ENCODE measurements at places on chromosomes 12 and 14.

- DNase-seq: no peak
Measured at GRCh38 chr12:111748867-111749266, 17.9 kb upstream of the ALDH2 start.

DNA sequence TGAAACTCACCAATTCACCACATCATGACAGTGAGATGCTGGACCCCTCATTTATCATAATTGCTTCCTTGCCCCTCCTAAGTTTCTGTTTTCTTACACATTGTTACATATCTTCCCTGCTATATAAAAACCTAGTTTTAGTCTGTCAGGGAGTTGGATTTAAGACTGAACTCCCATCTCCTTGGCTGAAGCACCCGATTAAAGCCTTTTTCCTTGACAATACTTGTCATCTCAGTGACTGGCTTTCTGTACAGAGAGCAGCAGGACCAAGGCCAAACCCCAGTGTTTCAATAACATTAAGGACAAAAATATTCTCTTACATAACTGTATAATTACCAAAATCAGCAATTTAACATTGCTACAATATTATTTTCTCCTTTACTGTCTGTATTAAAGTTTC, 928.4 kb downstream of the TMTC2 start:
- no peak for DNase-seq

GRCh38 chr14:104677512-104678332, 11.7 kb upstream of the INF2 start:
- DNase-seq: peak; percentile 71

DNA sequence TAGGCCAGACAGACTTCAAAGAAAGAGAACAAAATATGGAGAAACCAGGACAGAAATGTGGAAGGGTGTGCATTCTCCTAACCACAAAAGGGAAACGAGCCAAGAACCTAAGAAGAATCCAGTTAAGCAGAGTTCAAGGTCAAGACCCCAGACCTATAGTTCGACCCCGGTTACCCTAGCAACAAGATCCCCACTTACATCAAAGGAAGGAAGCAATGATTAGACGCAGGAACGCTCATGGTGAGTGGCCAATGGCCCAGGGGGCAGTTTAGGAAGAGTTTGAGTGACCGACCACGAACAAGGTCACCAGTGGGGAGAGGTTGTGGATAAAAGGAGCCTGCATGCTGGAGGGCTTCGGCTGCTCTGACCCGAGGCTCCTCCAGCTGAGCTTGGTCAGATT, 36.2 kb downstream of the OAS2 start:
- no peak for DNase-seq

GRCh38 chr14:74571441-74571841, 40.6 kb downstream of the LTBP2 start:
- DNase-seq: no peak

DNA sequence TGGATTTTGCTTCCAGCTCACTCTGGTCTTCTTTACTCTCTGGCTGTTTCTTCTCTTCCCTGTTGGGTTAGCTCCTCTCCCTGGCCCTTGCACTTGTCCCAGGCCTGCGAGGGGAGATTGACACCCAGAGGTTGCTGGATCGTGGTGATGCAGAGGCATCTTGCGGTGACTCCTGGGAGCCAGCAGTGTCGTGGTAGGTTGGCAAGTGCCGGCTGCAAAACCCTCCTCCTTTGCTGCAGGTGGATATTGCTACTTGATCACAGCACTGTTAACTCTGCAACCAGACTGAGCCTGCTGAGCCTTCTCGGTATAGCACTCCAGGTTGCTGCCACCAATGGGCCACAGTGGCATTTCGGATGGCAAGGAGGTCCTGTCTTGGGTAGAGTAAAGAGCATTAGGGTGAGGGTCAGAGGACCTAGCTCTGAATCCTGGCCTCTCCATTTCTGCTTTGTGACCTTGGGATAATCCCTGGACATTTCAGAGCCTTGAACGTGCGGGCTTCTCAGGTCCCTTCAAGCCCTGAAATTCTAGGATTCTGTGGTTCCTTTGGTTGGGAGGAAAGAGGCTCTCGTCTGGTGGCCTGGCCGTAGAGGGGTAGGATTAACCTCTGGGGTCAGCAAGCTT, 87.4 kb downstream of the TSPAN9 start:
- DNase-seq: no peak

GRCh38 chr12:17793854-17794253, 296.1 kb downstream of the RERGL start:
- DNase-seq: no peak

- no peak for DNase-seq
Measured at GRCh38 chr12:7628381-7628961, 37.2 kb downstream of the APOBEC1 start.

DNA sequence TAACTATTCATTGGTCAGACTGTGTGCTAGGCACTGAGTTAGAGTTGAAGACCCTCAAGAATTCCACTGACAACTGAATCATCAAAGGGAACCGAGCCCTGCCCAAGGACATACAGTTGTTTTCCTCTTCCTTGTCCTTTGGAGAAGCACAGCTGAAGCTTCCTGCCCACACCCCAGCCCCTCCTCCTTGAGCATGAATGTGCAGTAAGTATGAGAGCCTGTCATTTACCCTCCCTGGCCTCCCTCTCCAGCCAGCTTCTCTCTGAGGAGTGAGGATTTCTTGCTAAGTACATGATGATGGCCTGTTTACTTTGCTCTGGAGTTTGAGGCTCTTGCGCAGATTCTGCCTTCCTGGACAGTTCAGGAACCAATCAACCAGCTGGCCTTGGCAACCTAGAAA, 235.2 kb downstream of the CACNA1C start:
- DNase-seq: no peak

- no peak for DNase-seq
Measured at GRCh38 chr14:46250113-46250703, 401.4 kb downstream of the RPL10L start.

GRCh38 chr14:92753250-92753649, 4.8 kb upstream of the LGMN start:
- DNase-seq: no peak

- no peak for DNase-seq
Measured at GRCh38 chr12:131620946-131621681, 89.8 kb upstream of the SFSWAP start.

DNA sequence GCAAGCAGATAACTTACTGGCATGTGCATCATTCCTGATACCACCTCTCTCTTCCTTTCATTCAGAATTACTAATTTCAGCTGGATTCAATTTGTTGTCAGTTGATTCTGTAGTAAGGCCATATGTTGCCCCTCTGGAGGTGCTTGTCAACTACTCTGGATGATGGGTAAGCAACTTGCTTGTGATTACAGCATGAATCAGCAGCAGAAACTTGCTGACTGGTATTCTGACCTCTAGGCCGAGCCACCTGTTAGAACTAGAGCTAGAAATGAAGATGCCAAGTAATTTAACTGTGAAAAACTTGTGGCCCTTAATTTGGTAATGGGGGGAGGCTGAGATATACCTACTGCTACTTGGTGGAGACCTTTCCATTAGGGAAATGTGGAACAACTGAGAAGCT, 5.1 kb downstream of the RNF10 start:
- peak; percentile 12 for DNase-seq

- DNase-seq: no peak
Measured at GRCh38 chr12:25107920-25108319, 87.0 kb downstream of the DNAI7 start.

- no peak for DNase-seq
Measured at GRCh38 chr14:106651016-106651415, 1124.6 kb downstream of the TMEM121 start.

DNA sequence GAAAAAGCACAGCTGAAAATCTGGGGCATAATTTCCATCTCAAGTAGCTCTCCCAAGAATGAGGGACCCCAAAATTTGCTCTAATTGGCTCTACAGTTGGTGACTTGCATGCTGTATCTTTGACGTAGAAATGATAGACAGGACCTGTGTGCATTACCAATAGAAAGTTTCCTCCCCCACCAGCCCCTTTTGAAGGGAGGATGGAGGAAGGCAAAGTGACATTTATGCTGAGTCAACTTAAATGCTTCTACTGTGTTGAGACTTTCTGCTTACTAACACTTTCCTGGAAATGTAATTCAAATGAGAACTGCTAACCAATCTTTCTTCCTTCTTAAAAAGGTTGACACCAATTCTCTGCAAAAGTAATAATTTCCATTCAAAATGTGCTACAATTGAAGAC, 31.9 kb downstream of the TSPAN8 start:
- no peak for DNase-seq

- DNase-seq: peak; percentile 72
Measured at GRCh38 chr12:54207539-54208294, 18.9 kb upstream of the SMUG1 start.

GRCh38 chr14:68471029-68471963, 321.6 kb downstream of the ZFP36L1 start:
- no peak for DNase-seq

DNA sequence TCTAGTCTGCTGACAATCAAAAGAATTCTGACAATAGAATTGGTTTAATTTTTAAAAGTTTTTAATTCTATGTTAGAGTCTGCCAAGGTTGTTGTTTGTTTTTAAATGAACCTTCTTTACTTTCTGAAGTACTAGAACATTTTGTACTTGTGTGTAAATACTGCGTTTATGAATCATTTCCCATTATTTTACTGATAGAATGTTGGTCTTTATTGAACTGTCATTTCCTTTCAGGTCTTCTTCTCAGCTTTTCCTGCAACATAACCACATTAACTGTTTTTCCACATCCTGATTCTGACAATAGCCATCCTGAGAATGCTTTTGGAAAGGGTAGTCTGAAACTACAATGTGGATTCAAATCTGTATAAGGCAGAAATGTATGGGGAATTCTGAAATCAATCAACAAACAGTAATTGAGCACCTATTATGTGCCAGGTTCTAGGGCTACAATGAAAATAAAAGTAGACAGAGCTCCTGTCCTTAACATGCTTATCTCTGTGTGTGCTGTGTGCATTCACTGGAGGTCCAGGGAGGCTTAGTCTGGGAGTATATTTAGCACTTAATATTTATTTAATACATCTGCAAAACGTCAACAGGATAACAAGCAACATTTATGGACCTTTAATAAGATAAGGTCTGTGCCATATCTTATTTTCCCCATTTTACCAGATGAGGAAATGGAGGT, 73.1 kb upstream of the SLC38A2 start:
- no peak for DNase-seq

DNA sequence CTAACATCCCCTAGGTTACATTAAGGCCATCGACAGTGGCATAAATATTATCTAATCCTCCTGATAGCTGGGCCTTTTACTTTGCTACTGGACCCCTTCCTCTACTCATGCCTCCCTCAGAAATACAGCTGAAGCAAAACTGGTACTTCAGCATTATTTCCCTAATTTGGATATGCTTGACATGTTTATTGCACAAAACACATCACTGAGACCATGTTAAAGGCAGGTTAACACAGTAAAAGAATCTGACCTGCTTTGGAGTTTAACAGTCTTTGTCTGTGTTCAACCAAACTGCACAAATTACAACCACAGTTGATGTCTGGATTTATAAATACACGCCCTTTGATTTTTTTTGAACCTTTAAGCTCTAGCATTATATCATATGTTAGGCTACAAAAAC, 156.6 kb downstream of the FOXA1 start:
- DNase-seq: no peak

DNA sequence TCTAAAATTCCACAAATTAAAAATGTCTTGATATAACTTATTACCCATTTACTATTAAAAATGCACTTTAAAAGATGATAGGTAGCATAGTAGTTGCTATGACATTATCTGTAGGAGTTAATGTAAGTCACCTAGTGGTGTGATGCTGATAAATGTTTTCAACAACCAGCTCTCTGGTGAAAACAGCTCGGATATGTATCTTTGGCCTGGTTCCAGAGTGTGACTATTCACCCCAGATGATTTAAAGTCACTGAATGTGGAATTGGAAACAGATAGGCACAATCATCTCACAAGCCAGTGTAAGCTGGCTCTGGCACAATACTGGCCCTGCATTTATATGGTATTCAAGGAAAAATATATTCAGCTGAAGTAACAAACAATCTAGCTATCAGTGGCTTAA, 9.2 kb upstream of the CCDC196 start:
- DNase-seq: no peak
